ENCODE measurements at places on chromosomes 7 and 10. TPM values are rescaled to one million over a fixed set of nuclear protein-coding genes. Genes with fewer than 3 reads are reported as not detected.

The MKX gene
- not detected for total RNA-seq

The HYAL4 gene
- total RNA-seq: not detected

The CTAGE15 gene
- not detected for total RNA-seq

The SAP25 gene
- 0.28 TPM for total RNA-seq

The ASB10 gene
- not detected for total RNA-seq

The CUX1 gene
- 49.8 TPM for total RNA-seq

The CLDN4 gene
- total RNA-seq: 4.9 TPM

The OR6B1 gene
- total RNA-seq: not detected

The KIF20B gene
- 13.5 TPM for total RNA-seq

The PLXNA4 gene
- 1.5 TPM for total RNA-seq

The NACAD gene
- 0.18 TPM for total RNA-seq

The C10orf105 gene
- total RNA-seq: not detected

The SPDYE5 gene
- total RNA-seq: not detected
